ENCODE measurements at places on chromosomes 12 and 14. TPM values are rescaled to one million over a fixed set of nuclear protein-coding genes. Genes with fewer than 3 reads are reported as not detected.

CACNA2D4 gene
- total RNA-seq, result not detected

SLC25A47 gene
- not detected for total RNA-seq

SERPINA9 gene
- not detected for total RNA-seq

NPAS3 gene
- total RNA-seq, result not detected

RILPL1 gene
- 13.4 TPM for total RNA-seq

Data from A549 treated with AZD2906 at 1 μM for 4 hours (cell line).